Ovary (tissue), 10 donors: ENCODE measurements at places on chromosomes 7 and 10. TPM values are rescaled to one million over a fixed set of nuclear protein-coding genes. Genes with fewer than 3 reads are reported as not detected.

CTAGE4 gene
- 11.1 TPM for total RNA-seq

CALCR gene
- total RNA-seq, result not detected

PSMG3 gene
- 18.1 TPM for total RNA-seq

DNAJC12 gene
- total RNA-seq, result 17.5 TPM

HABP2 gene
- total RNA-seq, result 0.72 TPM

TRIM56 gene
- total RNA-seq, result 77.4 TPM

PNLIP gene
- total RNA-seq, result not detected

NME8 gene
- total RNA-seq, result not detected

TBC1D12 gene
- total RNA-seq, result 10.0 TPM

SPDYE2B gene
- not detected for total RNA-seq

MCM10 gene
- not detected for total RNA-seq

OSBPL3 gene
- total RNA-seq, result 29.1 TPM

AKR1B15 gene
- not detected for total RNA-seq

TMEM236 gene
- total RNA-seq, result 0.32 TPM

PNLIPRP2 gene
- 0.15 TPM for total RNA-seq

STEAP4 gene
- 3.0 TPM for total RNA-seq

GNGT1 gene
- total RNA-seq, result 0.92 TPM

DNA sequence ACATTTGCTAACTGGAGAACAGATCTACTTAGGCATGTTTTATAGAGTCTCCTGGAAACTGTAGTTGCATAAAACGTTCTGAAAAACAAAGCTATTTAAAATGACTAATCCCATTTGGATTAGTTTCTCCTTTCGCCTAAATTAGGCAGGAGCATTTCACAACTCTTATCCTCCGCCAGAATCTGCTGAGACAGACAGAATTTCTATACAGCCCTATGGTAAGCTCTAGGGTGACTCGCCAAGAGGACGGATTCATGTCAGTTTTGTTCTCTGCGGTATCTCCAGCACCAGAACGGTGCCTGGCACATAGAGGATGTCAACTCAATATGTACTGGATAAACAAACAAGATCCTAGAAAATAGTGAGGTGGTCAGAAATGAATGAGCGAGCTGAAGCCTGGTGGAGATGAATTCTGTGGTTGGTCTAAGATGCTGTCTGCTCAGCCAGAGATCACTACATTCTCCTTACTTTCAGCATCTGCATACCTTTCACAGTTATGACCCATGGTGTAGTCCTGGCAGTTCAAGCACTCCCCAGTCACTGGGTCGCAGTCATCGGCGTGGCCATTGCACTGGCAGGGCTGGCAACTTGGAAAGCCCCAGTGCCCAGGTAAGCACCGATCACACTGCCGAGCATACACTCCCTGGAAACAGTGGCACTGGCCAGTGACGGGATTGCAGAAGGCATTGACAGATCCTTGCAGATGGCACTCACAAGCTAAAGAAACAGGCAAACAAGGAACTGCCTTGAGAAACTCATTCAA, 44.0 kb downstream of the LAMB1 start:
- DNase-seq, result no peak

GRCh38 chr7:43584195-43584586, 1.3 kb downstream of the STK17A start:
- DNase-seq, result peak; percentile 47

DNA sequence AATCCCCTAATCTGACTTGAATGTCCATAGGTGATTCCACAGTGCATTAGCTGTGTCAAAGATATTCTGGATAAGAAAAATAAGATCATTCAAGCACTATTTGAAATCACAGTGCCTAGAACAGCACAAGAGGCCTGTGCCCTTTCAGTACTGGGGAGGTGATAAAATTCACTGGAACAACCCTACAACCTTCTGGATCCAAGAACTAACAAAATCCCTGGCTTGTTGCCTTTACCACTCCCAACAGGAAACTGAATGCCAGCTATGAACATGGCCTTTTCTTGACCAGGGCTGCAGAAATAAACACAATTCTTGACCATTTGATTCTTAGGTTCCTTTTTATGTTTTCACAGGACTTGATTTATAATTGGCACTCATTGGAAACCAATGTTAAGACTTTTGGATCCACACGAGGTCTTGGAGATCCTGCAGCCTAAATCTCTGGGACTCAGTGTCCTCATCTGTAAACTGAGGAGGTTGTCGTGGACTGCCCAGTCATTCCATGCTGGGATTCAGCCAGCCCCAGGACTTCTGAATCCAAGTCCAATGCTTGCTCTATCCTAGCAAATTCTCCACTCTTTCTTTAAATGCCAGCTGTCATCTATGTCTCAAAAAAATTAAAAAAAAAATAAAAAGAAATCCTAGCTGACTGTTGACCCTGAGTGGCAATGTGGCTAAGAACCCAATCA, 624.7 kb downstream of the KCNMA1 start:
- no peak for DNase-seq

DNA sequence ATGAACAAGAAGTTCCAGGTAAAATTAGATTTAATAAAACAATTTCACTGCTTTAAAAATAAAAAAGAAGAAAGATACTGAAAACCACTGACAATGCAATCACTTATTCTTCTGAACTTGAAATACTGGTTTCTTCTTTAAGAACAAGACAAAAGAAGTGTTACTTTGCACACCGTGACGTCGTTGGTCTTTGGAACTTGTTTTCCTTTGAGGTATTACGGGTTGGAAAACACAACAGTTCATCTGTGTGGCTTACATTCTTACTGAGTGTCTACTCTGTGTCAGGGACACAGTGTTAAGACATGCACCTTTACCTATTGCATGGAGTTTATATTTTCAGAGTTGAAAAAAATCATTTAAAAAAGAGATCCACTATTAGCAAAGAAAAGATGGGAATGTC, 41.3 kb upstream of the UCN3 start:
- no peak for DNase-seq

- DNase-seq, result no peak
Observed at GRCh38 chr10:73183667-73184281, 15.9 kb downstream of the FAM149B1 start.

DNA sequence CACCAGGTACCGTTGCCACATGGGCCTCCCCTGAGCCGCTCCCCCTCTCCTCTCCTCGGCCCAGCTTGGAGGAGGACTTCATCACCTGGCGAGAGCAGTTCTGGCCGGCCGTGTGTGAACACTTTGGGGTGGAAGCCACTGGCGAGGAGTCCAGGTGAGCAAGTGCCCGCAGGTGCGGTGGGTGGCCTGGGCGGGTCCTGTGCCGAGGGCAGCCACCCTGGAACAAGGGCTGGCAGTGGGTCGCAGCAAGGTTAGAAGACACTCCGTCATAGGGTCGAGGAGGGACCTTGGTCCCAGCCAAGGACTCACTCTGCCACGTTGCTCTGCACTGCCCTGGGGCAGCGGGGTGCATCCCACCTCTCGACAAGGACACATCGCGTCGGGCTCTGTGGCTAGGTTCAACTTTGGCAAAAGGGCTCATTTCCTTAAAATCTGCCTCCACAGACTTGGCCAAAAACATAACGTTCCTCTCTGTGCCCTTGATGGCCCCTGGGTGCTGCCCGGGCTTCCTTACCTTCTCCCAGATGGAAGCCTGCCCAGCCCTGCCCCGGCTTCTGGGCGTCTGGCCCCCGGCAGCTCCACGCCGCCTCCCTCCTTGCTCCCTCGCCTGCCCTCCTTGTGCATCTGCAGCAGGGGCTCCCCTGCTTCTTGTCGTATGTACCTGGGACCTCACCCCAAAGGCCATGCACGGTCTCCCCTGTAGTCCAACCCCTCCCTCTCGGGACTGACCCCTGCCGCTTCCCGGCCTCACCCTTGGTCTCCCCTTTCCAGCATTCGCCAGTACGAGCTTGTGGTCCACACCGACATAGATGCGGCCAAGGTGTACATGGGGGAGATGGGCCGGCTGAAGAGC, 12.7 kb downstream of the TMEM120A start:
- no peak for DNase-seq

GRCh38 chr10:114933588-114933987, 4.4 kb upstream of the TRUB1 start:
- no peak for DNase-seq

- DNase-seq, result peak; percentile 71
Observed at GRCh38 chr10:97718659-97719142, 5.2 kb downstream of the MARVELD1 start.

DNA sequence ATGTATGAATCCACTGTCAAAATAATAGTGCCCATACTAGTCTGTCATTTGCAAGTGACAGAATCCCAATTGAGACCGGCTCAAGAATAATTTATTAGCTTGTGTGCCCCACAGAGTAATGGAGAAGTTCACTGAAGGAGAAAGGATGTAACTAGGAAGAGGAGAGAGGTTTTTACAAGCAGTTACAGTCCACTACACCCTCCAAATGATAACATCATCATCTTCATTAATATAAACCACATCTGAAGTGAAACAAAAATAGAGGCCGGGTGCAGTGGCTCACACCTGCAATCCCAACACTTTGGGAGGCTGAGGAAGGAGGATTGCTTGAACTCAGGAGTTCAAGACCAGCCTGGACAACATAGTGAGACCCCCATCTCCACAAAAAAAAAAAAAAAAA, 226.8 kb downstream of the SKIDA1 start:
- no peak for DNase-seq

DNA sequence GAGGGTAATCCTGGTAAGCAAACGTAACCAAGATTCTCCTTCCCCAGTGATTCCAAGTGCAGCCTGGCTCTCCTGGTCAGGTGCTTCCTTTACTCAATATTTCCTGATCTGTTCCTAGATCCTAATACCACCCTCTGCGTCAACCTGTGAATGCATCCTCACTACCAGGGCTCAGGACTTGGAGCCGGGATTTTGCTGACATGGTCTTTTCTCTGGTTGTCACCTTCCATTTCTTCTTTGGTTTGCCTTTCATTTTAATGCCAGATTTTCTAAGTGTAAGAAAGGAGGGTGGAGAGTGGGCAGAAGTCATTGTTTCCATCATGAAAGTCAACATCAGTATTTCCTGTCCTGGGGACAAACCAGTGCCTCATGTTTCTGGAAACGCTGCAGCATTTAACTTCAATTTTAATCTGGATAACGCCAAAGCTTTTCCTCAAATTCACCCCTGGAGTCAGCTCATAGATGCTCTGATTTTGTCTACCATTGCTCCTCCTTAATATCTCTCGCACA, 210.4 kb upstream of the ZNF32 start:
- no peak for DNase-seq

DNA sequence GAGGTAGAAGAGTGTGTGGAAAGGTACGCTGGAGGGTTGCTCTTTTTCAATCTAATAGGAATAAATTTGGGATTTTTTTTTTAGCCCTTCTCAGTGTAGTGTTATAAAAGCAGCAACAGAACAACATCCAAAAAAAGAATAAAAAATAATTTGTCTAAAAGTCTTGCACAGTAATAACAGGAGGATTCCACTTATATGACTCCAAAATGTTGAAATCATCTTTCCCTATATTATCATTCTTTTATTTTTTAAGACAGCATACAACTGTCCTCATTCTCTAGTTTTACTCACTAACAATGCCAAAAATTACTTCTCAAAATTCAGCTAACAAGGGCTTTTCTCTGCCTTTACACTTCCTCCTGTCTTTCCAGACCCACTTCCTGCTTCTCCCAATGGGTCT, 27.8 kb downstream of the IL2RA start:
- no peak for DNase-seq

GRCh38 chr7:25031432-25031831, 51.5 kb upstream of the OSBPL3 start:
- no peak for DNase-seq

DNA sequence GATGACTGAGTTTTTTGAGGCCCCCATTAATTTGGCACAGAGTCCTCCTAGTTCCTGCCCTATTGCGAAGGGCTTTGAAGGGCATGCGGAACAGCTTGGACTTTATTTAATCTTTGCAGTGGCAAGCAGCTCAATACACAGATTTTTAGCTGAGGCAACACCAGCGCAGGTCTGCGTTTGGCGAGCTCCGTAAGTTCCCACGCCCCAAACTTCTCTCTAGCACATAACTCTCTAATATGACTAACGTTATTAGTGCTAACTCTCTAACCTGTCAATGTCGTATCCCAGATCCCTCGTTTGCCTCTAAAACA, 366 bp upstream of the TAF3 start:
- no peak for DNase-seq

DNA sequence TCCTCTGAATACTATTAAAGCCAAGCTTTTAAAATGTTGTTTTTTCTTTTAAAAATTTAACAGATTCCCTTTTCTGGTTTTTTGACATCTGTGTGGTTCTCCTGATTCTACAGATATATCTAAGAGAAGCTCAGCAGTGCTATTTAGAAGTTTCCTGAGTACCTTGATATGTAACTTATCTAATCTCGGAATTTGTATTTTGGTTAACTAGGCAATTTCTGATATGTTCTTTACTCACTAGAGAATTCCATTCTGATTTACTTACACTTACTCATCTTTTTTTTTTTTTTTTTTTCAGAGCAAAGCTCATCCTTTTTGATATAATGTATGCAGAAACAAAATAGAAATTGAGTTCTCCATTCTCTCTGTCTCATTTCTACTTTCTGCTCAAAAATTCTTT, 63.8 kb downstream of the PALS2 start:
- DNase-seq, result no peak

GRCh38 chr7:36606976-36607720, 117.1 kb downstream of the AOAH start:
- DNase-seq, result no peak

GRCh38 chr7:71343039-71343438, 211.1 kb downstream of the GALNT17 start:
- DNase-seq, result no peak

- no peak for DNase-seq
Observed at GRCh38 chr7:74344132-74344496, 54.9 kb downstream of the CLIP2 start.

GRCh38 chr7:37181550-37181932, 267.1 kb downstream of the ELMO1 start:
- no peak for DNase-seq

GRCh38 chr7:94492601-94493000, 17.0 kb upstream of the CASD1 start:
- no peak for DNase-seq

GRCh38 chr10:106615081-106615480, 549.4 kb downstream of the SORCS1 start:
- DNase-seq, result no peak

- no peak for DNase-seq
Observed at GRCh38 chr10:132743925-132744490, 41.9 kb downstream of the NKX6-2 start.

DNA sequence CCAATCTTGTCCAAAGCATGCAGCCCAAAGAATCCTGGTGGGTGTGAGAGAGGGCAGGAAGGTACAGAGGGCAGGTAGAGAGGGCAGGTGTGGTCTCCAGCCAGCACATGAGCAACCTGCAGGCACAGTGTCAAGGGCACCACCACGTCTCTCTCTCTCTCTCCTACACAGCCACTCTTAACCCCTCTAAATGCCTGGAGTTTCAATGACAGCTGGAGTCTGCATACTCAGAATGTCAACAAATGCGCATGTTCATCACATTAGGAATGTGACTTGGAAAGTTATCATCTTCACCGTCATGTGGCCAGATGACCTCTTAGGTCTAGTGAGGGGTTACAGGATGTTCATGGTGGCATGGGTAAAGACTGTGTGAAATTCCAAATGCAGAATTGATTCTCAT, 456.8 kb downstream of the SORCS1 start:
- no peak for DNase-seq

- DNase-seq, result no peak
Observed at GRCh38 chr7:155709453-155709852, 65.0 kb downstream of the RBM33 start.

GRCh38 chr7:2892549-2892948, 48.4 kb upstream of the GNA12 start:
- DNase-seq, result no peak

GRCh38 chr10:21624951-21625350, 90.9 kb downstream of the MLLT10 start:
- no peak for DNase-seq
